ENCODE measurements at places on chromosomes 6 and 20.

- DNase-seq, result no peak
These were observed 136.2 kb upstream of the STMND1 start for GRCh38 chr6:16965689-16966088.

GRCh38 chr6:119586250-119586882, 236.8 kb upstream of the MAN1A1 start:
- no peak for DNase-seq

- no peak for DNase-seq
These were observed 265.5 kb upstream of the EXOC2 start for GRCh38 chr6:958488-958887.

GRCh38 chr6:126667728-126668127, 327.8 kb downstream of the CENPW start:
- DNase-seq, result no peak

DNA sequence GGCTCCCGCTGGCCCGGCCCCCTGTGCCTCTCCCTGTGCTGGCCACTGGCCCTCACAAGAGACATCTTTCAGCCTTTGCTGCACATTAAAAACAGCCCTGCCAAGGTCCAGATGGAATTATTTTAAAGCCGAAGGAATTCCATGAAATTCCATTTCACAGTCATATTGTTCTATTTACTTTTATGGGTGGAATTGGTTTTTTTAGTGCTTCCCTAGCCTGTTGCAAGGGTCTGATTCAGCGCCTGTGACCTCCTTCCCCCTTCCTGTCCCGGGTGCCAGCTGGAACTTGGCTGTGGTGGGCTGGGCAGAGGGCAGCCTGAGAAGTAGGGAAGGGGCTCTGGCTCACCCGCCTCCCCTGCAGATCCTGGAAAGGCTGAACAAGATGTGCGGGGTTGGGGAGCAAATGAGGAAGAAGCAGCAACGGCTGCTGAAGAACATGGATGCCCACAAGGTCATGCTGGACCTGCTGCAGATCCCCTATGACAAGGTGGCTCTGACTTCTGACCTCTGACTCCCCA, 34.3 kb downstream of the UQCC2 start:
- DNase-seq, result no peak

GRCh38 chr6:122323361-122323760, 76.1 kb upstream of the HSF2 start:
- DNase-seq, result no peak

GRCh38 chr6:39231521-39232243, 2.4 kb upstream of the KCNK5 start:
- no peak for DNase-seq

- no peak for DNase-seq
These were observed 35.9 kb upstream of the FAM135A start for GRCh38 chr6:70377372-70377771.

DNA sequence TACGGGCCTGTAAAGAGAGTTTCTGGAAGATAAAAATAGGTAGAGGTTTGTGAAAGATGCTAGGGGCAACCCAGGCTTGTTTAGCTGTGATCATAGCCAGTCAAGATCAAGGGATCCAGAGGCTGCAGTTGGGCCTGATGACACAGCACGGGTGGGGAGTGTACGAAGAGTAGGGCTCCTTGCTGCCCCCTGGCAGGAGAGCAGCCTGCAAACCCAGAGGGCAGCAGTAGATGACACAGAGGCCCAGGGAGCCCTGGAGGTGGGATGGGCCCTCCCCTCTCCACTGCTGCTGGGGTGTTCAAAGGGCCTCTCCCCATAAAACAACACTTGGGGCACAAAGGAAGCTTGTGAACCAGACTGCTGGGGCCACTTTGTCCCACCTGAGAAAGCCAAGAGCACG, 47.2 kb downstream of the VEGFA start:
- no peak for DNase-seq

- no peak for DNase-seq
These were observed 357.6 kb upstream of the ID4 start for GRCh38 chr6:19479551-19479950.

- no peak for DNase-seq
These were observed 10.3 kb downstream of the ADISSP start for GRCh38 chr20:3757268-3757667.

DNA sequence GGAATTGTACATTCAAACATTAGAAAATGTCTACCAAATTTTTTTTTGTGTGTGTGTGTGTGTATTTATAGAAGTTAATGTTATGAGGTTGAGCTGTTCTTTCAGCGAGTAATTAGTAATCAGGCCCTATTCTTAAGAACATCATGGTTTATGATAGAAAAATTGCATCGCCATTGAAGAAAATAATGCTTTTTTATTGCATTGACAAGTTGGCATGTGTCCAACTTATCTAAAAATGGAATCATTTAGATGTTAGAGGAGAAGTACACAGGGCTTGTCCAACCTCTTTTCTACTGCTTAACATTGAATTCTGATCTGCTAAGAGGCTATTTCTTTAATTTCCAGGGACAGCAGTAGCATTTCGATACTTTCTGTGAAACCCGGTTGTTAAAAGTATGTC, 61.6 kb upstream of the ADGRG6 start:
- DNase-seq, result no peak

All from activated naive CD8-positive, alpha-beta T cell treated with anti-CD3 and anti-CD28 coated beads, Interleukin-2, amount 50 U/mL, for 16 hours (primary cell).